ENCODE measurements at places on chromosomes 4 and X.

GRCh38 chr4:107991945-107992630, 2.4 kb downstream of the HADH start:
- no peak for DNase-seq

DNA sequence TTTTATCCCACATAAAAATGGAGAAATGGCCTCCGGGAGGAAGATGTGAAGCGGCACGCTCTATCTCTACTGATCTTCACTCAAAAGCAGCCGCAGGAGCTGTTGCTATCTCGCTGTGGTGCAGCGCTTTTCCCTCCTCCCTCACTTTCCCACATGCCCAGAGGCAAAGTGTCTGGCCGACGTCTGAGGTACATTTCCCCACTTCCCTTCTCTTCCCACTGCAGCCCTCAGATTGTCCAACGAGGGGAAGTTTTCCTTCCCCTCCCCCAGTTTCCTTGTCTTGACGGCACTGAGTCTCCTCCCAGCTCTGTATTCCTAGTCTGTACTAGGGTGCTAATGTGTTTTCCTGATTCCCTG, 660 bp upstream of the COL25A1 start:
- no peak for DNase-seq

DNA sequence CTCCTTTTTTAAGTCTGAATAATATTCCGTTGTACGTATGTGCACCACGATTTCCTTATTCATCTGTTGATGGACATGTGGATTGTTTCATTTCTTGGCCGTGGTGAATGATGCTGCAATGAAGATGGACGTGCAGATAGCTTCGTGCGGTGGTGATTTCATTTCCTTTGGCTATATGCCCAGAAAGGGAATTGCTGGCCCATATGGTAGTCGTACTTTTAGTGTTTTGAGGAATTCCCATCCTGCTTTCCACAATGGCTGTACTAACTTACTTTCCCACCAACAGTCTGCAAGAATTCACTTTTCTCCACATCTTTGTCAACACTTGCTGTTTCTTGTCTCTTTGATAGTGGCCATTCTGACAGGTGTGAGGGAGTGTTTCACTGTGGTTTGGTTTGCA, 12.8 kb downstream of the ZFP42 start:
- no peak for DNase-seq

DNA sequence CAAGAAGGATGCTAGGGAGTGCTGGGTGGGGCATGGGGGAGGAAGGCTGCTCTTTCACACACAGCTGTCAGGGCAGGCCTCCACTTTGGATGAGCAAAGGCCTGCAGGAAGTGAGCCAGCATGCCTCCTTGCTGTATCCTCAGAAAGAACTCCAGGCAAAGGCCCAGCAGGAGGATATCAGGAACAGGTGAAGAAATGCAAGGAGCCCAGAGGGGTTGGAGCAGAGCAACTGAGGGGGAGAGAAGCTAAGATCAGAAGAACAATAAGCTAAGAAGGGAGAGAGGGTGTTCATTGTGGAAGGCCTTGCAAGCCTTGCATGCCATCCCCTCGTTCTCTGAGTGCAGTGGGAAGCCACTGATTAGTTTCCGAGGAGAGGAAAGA, 115.1 kb downstream of the CAMK2D start:
- no peak for DNase-seq

DNA sequence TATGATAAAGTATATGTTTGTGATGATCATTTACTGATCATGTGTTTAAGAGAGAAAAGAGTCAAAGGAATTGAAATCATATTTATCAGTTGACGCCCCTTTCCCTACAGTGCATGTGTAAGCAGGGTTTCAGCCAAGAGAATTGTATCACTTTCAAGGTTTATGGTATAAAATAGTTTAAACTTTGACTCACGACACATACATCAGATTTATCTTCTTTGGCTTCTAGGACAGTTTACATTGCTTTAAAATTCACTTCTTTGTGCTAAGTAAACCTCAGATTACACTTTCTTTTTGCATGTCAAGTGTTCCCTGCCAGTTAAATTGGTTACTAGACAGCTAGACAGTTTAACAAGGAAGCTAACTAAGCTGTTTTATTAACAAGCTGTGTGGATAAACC, 86.3 kb upstream of the MYOZ2 start:
- DNase-seq: no peak

All from stimulated activated CD8-positive, alpha-beta memory T cell treated with anti-CD3 and anti-CD28 coated beads, Interleukin-4, amount 100 ng/mL, for 1 hour (primary cell).